HuH-7.5 (cell line): ENCODE measurements at places on chromosomes 1 and 21.

GRCh38 chr1:83673312-83673711, 325.6 kb downstream of the TTLL7 start:
- no peak for DNase-seq

GRCh38 chr1:86169625-86170024, 13.1 kb upstream of the COL24A1 start:
- no peak for DNase-seq

DNA sequence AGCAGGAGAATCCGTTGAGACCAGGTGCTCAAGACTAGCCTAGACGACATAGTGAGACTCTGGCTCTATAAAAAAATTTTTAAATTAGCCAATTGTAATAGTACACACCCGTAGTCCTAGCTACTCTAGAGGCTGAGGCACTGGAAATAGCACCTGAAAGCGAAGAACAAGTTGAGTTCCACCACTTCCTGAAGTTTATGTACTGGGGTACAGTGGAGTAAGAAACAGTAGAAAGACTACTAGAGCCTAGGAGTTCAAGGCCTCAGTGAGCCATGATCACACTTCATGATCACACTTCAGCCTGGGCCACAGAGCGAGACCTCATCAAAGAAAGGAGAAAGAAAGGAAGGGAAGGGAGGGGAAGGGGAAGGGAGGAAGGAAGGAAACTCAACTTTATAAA, 19.8 kb downstream of the RSBN1 start:
- DNase-seq = no peak

GRCh38 chr1:158002631-158003405, 9.4 kb downstream of the KIRREL1 start:
- DNase-seq = no peak

DNA sequence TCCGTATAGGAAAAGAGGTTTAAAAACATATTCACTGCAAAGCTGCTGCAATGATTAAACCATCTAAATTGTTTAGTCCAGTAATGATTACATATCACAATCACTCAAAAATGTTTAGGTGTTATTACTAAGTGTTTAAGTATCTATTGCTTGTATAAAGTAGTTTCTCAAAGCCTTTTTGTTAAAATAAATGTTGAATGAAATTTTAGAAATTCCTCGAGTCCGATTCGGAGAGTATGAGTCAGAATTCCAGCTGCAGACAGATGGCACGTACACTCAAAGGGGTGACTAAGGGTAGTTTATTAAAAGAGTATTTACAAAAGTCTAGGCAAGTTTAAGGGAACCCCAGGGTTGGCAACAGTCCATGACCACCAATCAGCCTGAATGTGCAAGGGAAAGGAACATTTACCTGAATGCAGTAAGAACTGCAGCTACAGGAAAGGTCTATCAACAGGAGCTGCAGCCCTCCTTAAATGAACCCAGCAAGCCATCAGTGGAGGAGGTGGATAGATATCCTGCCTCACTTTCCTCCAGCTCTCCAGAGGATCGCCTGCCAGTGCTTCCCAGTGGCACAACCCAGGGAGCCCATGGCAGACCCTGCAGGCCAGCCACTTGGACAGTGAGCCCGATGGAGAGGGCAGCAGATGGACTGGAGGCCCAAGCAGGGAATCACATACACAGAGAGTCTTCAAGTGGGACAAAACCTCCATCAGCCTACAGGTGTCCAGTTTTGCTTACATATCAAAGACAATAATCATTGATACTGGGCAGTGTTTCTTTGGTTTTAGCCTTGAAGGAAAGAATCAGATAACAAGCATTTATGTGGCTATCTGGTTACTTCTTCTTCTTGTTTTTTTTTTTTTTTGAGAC, 92.1 kb upstream of the SLC44A3 start:
- no peak for DNase-seq

DNA sequence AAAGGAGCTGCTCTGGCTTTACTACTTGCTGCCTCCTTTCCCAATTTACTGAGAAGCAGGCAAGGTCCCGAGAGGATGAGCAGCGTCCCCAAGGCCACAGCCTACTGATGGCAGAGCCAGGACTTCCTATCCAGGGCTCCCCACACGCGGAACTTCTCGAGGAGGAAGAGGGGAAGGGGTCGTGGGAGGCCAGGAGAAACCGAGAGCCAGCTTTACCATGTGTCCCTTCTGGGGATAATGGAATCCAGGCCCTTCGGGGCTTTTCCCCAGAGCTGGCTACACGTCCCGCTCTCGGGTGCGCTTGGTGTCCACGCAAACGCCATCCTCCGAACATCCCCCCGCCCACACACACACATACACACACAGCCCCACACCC, 4.3 kb upstream of the CCN1 start:
- DNase-seq = no peak
